ENCODE measurements at places on chromosomes 5 and 9. TPM values are rescaled to one million over a fixed set of nuclear protein-coding genes. Genes with fewer than 3 reads are reported as not detected.

BARX1 gene
- not detected for total RNA-seq

CRB2 gene
- not detected for total RNA-seq

GCNT1 gene
- 24.1 TPM for total RNA-seq

IL31RA gene
- total RNA-seq = 6.6 TPM

C5orf46 gene
- total RNA-seq = 50.6 TPM

SOHLH1 gene
- not detected for total RNA-seq

FGF18 gene
- 0.81 TPM for total RNA-seq

EPB41L4B gene
- total RNA-seq = 1.1 TPM

ZNF618 gene
- 16.6 TPM for total RNA-seq

WNT8A gene
- total RNA-seq = not detected

All from thoracic aorta (tissue), 2 donors.